Body of pancreas (tissue), 4 donors: ENCODE measurements at places on chromosomes 6 and 20. TPM values are rescaled to one million over a fixed set of nuclear protein-coding genes. Genes with fewer than 3 reads are reported as not detected.
A peak's percentile ranks its signal among the peaks of the same experiment; 100 is the strongest.

DNA sequence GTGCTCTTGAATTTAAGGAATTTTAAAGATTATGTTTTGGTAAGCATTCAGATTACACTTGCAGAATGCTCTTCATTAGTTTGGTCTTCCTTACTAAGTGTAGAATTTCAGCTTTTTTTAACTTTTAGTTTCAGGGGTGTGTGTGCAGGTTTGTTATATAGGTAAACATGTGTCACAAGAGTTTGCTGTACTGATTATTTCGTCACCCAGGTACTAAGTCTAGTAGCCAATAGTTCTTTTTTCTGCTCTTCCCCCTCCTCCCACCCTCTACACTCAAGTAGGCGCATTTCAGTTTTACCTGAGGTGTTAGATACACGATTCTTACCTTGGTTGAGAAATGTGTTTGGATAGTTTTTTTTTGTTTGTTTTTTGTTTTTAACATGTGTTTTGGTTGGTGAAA is 68.3 kb downstream of the AFG1L start:
- H3K4me3 ChIP-seq: no peak overlapping the region
- no peak for DNase-seq
- H3K27me3 ChIP-seq: no peaks in the 10 kb centered on the region
- H3K4me1 ChIP-seq: no peaks in the 10 kb centered on the region

KCNK5 gene
- 16.9 TPM for total RNA-seq

GRCh38 chr20:48019496-48019895 is 234.2 kb upstream of the SULF2 start:
- H3K27ac ChIP-seq: no peak overlapping the region
- no peaks in the 10 kb centered on the region for H3K4me1 ChIP-seq
- no peak overlapping the region for H3K4me3 ChIP-seq
- DNase-seq: no peak
- H3K27me3 ChIP-seq: no peaks in the 10 kb centered on the region

CCND3 gene
- total RNA-seq: 73.2 TPM

NKAIN2 gene
- not detected for total RNA-seq

- H3K36me3 ChIP-seq: no peaks in the 10 kb centered on the region
- DNase-seq: no peak
- H3K4me1 ChIP-seq: peaks cover 90% of the 10 kb centered on the region
These were observed 19.4 kb downstream of the DSTN start for GRCh38 chr20:17589161-17589834.

- DNase-seq: no peak
- H3K27ac ChIP-seq: no peak overlapping the region
- no peak overlapping the region for H3K4me3 ChIP-seq
- H3K4me1 ChIP-seq: no peaks in the 10 kb centered on the region
These were observed 35.6 kb downstream of the TTLL9 start for GRCh38 chr20:31906001-31906400.

GRCh38 chr6:122339661-122340060 is 59.8 kb upstream of the HSF2 start:
- no peaks in the 10 kb centered on the region for H3K4me1 ChIP-seq
- no peaks in the 10 kb centered on the region for H3K36me3 ChIP-seq
- no peaks in the 10 kb centered on the region for H3K27me3 ChIP-seq
- DNase-seq: no peak

CYP39A1 gene
- total RNA-seq: 6.3 TPM

CITED2 gene
- 64.1 TPM for total RNA-seq

DNA sequence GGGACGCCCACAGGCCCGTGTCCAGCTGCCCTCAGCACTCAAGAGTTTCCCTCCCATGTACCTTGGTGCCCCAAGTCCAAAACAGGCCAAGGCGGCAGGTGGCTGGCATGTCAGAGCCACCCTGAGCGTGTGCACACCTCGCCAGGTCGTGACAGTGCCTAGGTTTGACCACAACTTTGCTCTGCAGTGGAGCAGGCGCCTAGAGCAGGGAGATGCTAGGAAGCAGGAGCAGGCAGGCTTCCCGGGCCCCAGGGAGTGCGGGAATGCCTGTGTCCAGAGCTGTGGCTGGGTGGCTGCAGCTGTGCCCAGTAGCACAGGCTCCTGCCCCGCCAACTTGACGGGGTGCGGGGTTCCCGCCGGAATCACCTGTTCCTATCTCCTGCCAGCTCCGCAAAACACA is 380.8 kb upstream of the IMPG1 start:
- no peak overlapping the region for H3K27ac ChIP-seq
- H3K4me1 ChIP-seq: no peaks in the 10 kb centered on the region
- no peaks in the 10 kb centered on the region for H3K36me3 ChIP-seq
- no peaks in the 10 kb centered on the region for H3K27me3 ChIP-seq
- H3K4me3 ChIP-seq: no peak overlapping the region

GRCh38 chr20:21456207-21456606 is 57.7 kb downstream of the NKX2-2 start:
- no peaks in the 10 kb centered on the region for H3K4me1 ChIP-seq
- H3K36me3 ChIP-seq: no peaks in the 10 kb centered on the region
- H3K27ac ChIP-seq: no peak overlapping the region
- no peak for DNase-seq

DNA sequence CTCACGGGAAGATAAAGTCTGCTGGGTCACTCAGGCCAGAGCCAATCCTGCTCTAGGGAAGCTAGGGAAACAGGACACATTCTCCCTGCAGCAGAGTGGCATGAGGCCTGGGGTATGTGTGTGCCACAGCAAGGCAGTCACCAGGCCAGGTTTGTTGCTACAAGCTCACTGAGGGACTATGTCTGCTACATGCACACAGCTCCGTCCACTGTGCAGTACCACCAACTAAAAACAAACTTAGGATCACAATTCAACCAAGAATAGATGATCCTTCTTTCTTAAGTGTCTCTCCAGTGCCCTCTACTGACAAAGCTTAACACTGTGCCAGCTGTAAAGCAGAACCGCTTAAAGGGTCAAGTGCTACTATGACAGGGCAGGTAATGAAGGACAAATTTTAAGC is 192.5 kb downstream of the PTPRK start:
- no peak for DNase-seq
- H3K36me3 ChIP-seq: no peaks in the 10 kb centered on the region
- no peaks in the 10 kb centered on the region for H3K27me3 ChIP-seq
- no peak overlapping the region for H3K27ac ChIP-seq

DNA sequence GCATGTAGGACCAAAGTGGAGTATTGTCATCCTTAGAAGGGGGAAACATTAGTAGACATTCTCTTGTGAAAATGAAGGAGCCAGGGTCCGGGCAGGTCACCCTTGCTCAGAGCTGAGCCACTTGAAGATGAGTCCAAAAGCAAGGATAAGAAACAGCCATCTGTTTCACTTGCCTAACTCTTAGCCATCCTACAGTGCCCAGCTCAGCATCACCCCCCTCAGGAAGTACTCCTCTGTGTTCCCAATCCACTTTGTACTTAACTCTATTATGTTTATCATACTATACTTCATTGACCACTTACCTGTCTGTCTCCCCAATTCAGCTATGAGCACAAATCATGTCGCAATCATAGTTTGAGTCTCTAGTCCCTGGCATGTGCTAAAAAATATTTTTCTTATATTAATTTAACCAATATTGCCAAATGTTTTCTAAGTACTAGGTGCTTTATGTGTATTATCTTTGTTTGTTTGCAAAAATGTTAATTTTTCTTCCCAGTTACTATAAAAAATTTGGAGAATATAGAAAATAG is 8.1 kb upstream of the TOX2 start:
- H3K27ac ChIP-seq: no peak overlapping the region
- no peak overlapping the region for H3K4me3 ChIP-seq
- no peaks in the 10 kb centered on the region for H3K36me3 ChIP-seq
- no peaks in the 10 kb centered on the region for H3K27me3 ChIP-seq
- peaks cover 6% of the 10 kb centered on the region for H3K4me1 ChIP-seq
- no peak for DNase-seq

PCK1 gene
- total RNA-seq: 14.3 TPM

DNA sequence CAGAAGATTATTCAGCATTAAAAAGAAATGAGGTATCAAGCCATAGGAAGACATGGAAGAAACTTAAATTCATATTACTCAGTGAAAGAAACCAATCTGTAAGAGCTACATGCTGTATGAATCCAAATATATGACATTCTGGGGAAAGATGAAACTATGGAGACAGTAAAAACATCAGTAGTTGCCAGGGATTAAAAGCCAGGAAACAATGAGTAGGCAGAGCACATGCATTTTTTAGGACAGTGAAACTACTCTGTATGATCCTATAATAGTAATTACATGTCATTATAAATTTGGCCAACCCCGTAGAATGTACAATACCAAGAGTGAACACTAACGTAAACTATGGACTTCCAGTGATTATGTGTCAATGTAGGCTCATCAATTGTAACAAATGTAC is 92.8 kb upstream of the RNF217 start:
- H3K27me3 ChIP-seq: no peaks in the 10 kb centered on the region
- no peak overlapping the region for H3K27ac ChIP-seq
- no peaks in the 10 kb centered on the region for H3K36me3 ChIP-seq
- no peaks in the 10 kb centered on the region for H3K4me1 ChIP-seq

DNA sequence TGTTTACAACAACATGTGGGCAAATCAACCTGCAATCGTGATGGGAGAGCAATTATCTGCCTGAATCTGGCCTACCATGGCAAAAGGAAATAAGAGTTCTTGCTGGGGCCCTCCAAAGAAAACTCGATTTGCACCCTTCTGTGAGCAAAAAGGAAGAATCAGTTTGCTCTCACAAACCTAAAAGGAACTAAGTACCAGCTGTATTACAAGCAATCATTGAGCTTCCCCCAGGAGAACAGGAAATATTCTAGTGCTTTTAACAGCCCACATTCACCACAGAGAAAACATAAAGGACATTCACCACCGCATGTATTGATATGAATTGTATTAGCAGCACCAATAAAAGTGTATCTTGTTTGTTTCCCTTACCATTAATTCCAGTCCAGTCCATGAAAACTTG is 75.0 kb downstream of the MBOAT1 start:
- H3K4me3 ChIP-seq: no peak overlapping the region
- H3K27me3 ChIP-seq: no peaks in the 10 kb centered on the region
- no peak for DNase-seq
- peaks cover 2% of the 10 kb centered on the region for H3K36me3 ChIP-seq

DNA sequence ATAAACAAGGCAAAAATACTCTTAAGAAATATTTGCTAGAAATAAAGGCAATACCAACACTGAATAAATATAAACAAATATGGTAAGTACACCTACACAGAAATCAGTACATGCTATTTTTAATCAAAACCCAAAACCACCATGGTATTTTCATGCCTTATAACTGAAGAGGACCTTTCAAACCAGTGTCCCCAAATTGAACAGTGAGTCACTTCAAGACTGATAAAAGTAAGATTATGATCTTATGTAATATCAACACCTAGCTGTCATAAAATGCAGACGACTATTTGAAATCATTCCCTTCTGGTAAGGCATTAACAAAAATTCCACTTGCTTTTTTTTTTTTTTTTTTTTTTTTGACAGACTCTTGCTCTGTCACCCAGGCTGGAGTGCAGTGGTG is 156.8 kb upstream of the RUNX2 start:
- H3K36me3 ChIP-seq: no peaks in the 10 kb centered on the region
- no peak for DNase-seq
- H3K27ac ChIP-seq: no peak overlapping the region
- no peaks in the 10 kb centered on the region for H3K4me1 ChIP-seq

DNA sequence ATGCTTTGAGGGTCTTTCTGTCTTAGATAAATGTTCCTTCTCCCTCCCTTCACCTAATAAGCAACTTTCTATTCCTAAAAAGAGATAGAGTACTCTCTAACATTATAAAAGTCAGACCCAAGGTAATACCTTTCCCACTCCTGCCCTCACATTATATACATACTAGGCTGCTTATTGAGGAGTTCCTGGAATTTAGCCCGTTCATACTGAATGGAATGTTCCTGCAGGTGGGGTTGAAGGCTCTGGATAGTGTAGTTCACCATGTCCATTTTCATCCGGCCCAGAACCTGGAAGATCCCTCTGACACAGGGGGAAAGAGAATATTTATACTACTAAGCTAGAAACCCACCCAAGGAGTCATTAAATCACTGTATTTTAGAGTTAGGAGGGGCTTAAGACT is 20.4 kb downstream of the TCP11 start:
- no peaks in the 10 kb centered on the region for H3K36me3 ChIP-seq
- DNase-seq: no peak
- H3K27ac ChIP-seq: no peak overlapping the region
- no peak overlapping the region for H3K4me3 ChIP-seq

NCR2 gene
- total RNA-seq: not detected

BPI gene
- not detected for total RNA-seq

DNA sequence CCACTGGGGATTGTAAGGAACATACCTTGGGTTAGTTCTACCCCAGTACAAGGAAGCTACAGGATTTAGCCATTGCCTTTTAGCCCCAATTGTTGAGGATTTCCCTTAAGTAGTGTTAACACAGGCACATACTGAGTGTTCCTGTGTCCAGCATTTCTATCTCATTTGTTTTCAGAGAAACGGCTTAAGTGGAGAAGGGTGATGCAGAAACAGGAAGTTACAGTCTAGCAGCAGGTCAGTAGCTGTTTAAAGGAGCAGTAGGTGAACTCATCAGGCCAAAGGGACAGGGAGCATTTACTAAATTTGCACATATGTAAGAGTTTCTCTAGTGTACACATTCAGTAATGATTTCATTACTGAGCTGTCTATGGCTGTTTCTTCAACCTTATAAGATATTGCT is 644.2 kb upstream of the GJE1 start:
- H3K4me3 ChIP-seq: no peak overlapping the region
- no peaks in the 10 kb centered on the region for H3K4me1 ChIP-seq
- H3K36me3 ChIP-seq: no peaks in the 10 kb centered on the region
- no peaks in the 10 kb centered on the region for H3K27me3 ChIP-seq

- DNase-seq: no peak
- H3K4me3 ChIP-seq: no peak overlapping the region
- no peak overlapping the region for H3K27ac ChIP-seq
- no peaks in the 10 kb centered on the region for H3K27me3 ChIP-seq
- H3K4me1 ChIP-seq: no peaks in the 10 kb centered on the region
These were observed 67.7 kb upstream of the PLEKHG1 start for GRCh38 chr6:150531957-150532356.

DNAH8 gene
- not detected for total RNA-seq

ISM1 gene
- 3.1 TPM for total RNA-seq

DNA sequence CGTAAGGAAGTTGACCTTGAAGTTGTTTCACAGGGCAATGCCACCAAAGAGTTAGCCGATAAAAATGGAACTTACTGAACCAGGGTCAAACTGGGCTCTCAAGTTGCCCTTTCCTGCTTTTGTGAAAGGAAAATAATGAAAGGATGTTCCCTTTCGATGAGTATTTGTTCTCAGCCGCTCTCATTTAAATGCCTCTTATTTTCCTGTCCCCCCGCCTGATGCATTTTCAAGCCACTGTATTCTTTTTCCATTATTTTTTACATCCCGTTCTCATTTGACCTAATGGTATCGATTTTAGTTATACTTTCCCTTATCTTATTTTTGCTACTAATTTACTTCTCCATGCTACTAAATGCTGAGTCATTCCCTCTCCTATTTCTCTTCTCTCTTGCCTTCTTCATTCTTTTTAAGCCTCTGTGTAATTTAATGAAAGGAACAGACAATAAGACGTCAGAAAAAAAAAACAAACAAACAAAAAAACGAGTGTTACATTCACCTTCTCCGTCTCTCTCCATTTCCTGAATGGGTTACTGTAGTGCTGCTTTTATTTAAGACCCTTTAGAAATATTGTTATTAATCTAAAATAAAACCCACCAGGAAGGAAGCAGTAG is 655 bp upstream of the NDUFAF4 start:
- no peaks in the 10 kb centered on the region for H3K36me3 ChIP-seq
- peak overlapping the region; percentile 93 for H3K27ac ChIP-seq
- peaks cover 25% of the 10 kb centered on the region for H3K4me1 ChIP-seq
